Stimulated activated CD4-positive, alpha-beta T cell treated with anti-CD3 and anti-CD28 coated beads, Interleukin-2, amount 100 ng/mL, for 4 hours (primary cell): ENCODE measurements at places on chromosomes 12 and 14.

GRCh38 chr12:51389302-51389999, 1.8 kb downstream of the GALNT6 start:
- DNase-seq, result no peak

DNA sequence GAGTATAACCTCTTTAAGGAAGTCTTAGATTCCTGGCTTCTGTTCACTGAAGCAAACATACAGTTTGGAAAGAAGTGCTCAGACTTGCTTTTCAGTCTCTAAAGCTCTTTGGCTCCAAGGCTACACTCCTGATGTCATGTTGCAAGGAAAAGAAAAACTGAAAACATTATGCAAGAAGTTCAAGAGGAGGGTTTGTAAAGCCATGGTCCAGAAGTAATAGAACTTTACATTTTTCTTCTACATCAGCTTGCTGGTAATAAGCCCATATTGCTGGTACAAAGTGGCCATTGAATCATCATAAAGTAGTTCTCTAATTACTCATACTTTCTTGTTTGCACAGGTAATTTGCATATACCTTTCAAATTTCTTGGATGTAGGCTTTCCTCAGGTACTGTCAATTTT, 83.6 kb downstream of the BBS10 start:
- DNase-seq, result no peak

GRCh38 chr14:100076133-100076532, 10.9 kb downstream of the EVL start:
- DNase-seq, result no peak

GRCh38 chr14:30874999-30875787, 834 bp downstream of the COCH start:
- no peak for DNase-seq

GRCh38 chr12:3271639-3272038, 194.5 kb downstream of the TSPAN9 start:
- DNase-seq, result no peak

DNA sequence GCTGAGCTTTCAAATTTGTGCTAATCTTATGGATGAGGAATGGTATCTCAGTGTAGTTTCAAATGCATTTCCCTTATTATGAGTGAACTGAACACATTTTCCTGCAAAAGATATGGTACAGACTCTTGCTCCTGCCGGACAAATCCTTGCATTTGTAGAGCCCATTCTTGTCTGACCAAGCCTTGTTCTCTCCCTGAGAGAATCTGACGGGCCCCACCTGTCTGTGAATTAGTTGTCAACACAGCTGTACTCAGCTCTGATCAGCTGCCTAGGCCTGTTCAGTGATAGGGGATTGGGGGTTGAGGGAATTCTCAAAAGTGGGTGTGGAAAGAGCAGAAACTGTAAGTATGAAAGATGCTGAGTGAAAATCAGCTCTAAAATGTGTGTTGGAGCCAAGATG, 42.8 kb upstream of the SCN8A start:
- DNase-seq, result no peak

GRCh38 chr12:111361073-111361716, 7.7 kb downstream of the PHETA1 start:
- DNase-seq, result no peak

DNA sequence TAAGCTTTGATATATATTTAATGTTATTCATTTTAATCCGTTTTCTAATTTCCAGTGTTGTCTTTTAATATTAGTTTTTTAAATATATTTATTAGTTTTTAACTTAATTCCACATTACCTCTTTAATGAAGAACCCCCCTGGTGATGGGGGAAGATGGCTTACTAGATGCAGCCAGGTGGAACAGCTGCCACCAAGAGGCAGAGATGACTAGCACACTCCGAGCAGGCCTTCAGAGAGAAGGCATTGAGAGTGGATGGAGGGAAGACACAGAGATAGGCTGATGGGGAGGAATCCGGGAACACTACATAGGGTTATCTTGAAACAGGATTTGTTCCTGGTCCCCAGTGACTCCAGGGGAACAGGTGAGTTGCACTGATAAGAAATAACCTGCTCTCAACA, 771.6 kb downstream of the LRFN5 start:
- DNase-seq, result no peak

DNA sequence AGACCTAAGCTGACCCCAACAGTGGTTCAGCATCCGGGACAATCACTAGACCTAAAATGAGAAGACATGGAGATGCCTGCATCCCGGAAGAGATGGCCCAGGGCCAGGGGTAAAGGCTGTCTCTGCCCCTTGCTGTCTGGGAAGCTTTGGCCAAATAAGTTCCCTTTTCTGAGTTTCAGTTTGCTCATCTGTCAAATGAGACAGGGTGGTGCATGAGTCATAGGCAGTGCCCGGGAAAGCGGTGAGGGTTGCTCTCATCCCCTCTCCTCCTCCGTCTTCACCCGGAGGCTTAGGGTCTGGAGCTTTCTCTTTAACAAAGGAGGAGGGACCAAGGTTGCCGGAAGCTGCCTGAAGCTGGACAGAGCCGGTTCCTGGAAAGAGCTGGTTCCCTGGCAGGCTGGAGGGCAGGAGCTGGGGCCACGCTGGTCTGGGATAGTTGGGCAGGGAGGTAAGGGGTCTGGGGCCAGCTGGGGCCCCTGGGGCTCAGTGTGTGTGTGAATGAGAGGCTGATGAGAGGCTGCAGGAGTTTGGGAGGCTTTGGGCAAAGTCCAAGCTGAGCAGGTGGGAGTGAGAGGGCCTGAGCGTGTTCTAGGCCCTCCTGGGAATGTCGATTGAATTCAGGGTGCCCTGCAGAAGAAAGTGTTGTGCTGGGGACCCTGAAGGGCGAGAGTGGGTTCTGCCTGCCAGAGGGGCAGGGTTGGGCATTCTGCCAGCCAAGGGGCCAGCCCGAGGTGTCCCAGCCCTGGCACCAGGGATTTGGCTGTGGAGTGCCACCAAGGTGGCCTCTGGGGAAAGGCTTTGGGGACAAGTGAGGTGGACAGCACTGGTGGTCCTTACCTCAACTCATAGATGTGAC, at the start of gene SDSL:
Gene SDSL, plus strand, starts transcription at position 351 of the 856 bp plus-strand sequence. CDS start 5,603 bp downstream, outside the sequence.
- no peak for DNase-seq
